ENCODE measurements at places on chromosomes 16 and 17.

DNA sequence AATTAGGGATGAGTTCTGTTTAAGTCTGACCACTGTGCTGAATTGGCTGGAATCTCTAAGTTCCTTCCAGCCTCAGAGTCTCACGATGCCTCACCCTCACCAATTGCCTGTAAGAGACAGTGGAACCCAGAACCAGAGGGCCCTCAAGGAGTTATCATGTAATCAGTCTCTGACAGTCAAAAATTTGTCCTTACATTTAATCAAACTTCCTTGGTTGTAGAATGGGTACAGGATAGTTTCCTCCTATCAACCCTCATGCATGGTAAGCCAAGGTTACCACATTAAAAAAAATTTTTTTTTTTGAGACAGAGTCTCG is 83.2 kb downstream of the CDK5R1 start:
- DNase-seq, result no peak

DNA sequence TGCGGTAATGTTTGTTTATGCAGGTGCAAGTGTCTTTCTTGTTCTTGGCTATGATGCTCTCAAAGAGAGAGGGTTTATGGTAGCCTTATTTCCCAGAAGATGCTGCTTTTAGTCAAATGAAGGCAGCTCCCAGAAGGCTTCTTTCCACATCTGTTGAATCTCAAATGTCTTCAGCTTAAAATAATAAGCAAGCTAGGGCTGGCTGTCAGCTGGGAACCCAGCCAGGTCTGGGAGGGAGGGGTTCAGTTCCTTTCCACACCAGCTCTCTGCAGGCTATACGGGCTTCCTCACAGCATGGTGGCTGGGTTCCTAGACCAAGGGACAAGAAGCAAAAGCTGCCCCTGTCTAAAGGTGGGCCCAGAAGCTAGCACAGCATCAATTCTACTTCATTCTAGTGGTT is 47.4 kb upstream of the ATF7IP2 start:
- no peak for DNase-seq

- no peak for DNase-seq
Observed at GRCh38 chr17:30341703-30342249, 7.9 kb upstream of the TMIGD1 start.

GRCh38 chr17:41223821-41224220 is 2.6 kb upstream of the KRTAP9-2 start:
- no peak for DNase-seq

DNA sequence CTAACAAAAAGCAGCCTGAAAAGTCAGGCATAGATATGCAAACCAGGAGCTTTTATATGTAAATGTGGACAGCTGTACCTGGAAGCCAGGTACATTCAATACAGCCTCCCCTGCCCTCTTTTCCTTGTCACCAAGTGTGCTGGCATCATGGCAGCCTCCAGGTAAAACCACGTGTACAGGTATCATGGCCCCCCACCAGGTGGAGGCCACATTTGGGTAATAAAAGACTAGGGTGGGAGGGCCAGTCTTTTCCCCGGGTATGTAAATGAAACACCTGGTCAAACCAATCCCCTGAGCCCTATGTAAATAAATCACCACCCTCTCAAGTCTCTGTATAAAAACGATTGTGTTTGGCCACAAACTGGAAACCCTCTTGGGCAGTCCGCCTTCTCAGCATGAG is 226.4 kb upstream of the GOT2 start:
- DNase-seq, result no peak

GRCh38 chr16:13864689-13865088 is 55.3 kb upstream of the ERCC4 start:
- DNase-seq, result no peak

- no peak for DNase-seq
Observed at GRCh38 chr17:16443511-16444257, 28.3 kb downstream of the TRPV2 start.

GRCh38 chr17:49217651-49218413 is 7.3 kb downstream of the ABI3 start:
- DNase-seq, result no peak

- DNase-seq, result no peak
Observed at GRCh38 chr16:52613508-52613907, 66.6 kb upstream of the TOX3 start.

All from NCI-H774 (cell line).